Astrocyte (in vitro differentiated cells and primary cell): ENCODE measurements at places on chromosomes 12 and 14.
A peak's percentile ranks its signal among the peaks of the same experiment; 100 is the strongest.

- peak; percentile 74 for DNase-seq
Observed at GRCh38 chr14:54730156-54730961, 163.4 kb downstream of the SAMD4A start.

DNA sequence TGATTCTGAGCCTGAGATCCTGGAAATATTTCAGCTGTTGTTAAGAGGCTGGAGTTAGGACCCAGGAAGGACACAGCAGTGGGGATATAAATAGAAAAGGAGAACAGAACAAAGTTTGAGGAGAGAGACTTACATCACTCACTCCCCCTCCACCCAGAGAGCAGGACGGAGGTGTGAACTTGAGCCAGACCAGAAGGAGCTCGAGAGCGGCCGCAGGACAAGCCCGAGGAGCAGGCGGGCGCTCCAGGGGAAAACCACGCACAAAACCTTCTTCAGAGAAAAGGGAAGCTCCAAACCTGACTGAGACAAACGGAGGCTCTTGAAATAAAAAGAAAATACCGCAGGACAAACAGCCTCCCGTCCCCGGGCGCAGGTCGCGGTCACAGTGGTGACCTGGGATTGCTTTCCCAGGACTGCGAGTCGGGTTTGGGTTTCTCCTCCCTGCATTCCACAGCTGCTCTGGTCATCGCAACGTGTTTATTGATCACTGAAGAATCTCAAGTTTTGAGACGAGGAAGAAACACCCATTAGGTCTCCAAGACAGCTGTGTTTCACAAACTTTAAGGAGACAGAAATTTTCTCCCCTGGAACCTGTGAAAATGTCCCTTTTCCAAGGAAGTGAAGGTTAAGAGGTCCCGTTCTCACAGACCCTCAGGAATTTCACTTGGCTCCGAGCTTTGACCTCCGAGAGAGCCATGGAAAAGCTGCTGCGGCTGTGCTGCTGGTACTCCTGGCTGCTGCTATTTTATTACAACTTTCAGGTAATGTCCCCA, at the start of gene ADGRD1:
Gene ADGRD1, plus strand, starts transcription at position 137 of the 773 bp plus-strand sequence. Its CDS starts 559 bp downstream, at position 696.
- no peak for DNase-seq

DNA sequence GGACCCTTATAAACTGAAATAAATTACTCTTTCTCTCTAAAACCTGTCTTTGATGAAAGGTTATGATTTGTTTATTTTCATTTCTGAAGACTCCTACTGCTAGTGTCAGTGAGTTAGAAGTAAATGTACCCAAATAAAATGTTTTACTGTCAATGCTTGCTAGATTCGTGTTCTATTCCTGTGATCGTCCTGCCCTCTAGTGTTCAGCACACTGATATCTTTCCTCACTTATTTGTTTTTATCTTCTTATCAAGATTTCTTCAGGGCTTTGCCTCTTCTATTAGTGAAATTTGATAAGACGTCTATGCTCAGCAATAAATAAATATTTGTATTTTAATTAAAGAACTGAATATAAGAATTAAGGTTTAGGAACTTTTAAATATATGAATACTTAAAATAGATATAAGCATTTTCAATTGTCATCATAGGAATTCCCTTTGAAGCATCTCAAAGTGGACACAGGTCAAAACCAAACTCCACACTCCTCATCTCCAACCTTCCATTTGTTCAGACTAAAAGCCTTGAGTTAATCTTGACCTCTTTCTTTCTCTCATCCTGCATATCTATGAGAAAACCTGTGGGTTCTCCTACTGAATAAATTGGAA, 75.8 kb downstream of the C12orf50 start:
- peak; percentile 38 for DNase-seq

GRCh38 chr14:74612350-74613021, 449 bp upstream of the LTBP2 start:
- DNase-seq = peak; percentile 53

DNA sequence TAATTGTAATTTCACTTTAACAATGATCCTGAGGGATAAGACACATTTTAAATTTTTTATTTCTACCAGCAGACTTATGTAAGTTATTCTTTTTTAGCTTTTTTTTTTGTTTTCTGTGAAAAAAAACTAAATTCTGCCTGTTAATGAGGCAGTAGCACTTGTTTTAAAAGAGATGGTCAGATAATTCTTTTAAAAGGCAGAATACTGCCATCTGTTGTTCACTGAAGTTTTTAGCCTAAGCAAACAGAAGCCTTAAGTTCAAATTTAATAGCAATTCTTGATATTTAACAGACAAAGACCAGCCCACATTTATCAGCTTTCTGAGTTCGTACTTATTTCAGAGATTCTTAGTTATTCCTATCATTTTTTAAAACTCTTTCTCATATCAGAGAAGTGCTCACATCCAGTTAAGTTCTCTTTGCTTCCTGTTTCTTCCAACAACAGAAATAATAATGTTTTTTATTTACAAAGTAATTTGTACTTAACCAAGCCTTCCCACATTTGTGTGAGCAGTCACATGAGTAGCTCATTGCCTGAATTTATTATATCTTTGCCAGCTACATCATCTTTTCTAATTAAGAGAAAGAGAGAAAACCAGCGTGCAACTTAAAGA, 93.4 kb upstream of the SLCO1C1 start:
- peak; percentile 50 for DNase-seq

- no peak for DNase-seq
Observed at GRCh38 chr14:23568600-23569331, 1.2 kb upstream of the AP1G2 start.

DNA sequence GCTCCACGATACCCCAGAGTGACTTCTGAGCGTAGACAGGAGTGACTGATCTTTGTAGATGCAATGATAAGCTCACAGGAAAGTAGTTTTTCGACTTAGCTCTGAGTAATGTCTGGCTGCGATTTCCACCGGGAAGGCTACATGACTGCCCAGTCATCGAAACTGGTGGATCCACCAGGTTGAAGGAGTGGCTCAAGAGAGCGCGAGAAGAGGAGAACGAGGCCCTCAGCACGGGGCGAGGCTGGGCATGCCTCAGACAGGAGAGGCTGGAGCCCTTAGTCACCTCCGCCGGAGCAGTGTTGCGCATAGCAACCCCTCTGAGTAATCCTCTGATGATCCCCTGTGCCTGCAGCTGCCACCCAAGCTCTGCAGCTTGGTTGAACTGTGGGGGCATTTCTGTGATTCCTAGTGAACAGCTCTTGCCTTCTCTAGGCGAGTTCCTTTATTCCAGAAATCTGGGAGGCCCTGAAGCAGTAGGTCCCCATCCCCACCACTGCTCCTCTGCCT, 25.6 kb downstream of the ELK3 start:
- DNase-seq = peak; percentile 97

DNA sequence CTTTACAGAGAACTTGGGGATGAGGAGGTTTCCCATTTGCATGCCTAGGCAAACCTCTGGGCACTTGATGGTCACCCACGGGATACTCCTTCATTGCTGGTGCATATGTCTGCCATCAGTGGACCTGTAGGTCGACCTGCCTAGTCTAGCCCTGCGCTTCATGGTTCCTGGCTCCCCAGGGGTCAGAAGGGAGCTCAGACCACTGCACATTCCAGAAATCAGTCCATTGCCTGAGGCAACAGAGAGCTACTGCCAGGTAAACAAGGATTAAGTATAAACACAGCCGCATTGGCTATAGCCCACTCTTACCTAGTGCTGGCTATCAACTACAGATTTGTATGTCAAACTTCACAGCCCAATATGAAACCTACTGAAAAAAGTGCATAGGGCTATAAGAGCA, 476.4 kb downstream of the SOX5 start:
- DNase-seq = no peak
